Inflammatory macrophage (primary cell): ENCODE measurements at places on chromosomes 6 and 20.

GRCh38 chr6:55980627-55981211 is 105.3 kb upstream of the BMP5 start:
- DNase-seq, result peak; percentile 60

DNA sequence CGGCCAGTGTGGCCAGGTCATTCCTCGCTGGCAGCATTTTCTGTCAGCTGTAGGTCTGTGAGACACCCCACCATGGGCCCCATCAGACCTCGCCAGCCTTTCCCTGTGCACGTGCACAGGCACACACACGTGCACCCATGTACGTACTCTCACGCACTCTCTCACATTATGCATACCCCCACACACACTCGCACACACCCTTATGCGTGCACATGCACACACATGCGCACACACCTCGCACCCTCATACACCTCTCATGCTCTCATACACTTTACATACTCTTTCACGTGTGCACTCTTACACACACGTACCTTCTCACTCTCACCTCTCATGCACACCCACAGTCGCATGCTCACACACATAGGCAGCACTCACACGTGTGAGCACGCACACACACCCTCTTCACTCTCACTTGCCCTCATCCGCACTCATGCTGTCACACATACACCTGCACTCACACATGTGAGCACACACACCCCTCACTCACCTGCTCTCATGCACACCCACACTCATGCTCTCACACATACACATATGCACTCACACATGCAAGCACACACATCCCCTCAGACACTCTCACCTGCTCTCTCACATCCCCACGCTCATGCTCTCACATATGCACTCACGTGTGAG is 46.7 kb downstream of the SNX9 start:
- DNase-seq, result no peak

DNA sequence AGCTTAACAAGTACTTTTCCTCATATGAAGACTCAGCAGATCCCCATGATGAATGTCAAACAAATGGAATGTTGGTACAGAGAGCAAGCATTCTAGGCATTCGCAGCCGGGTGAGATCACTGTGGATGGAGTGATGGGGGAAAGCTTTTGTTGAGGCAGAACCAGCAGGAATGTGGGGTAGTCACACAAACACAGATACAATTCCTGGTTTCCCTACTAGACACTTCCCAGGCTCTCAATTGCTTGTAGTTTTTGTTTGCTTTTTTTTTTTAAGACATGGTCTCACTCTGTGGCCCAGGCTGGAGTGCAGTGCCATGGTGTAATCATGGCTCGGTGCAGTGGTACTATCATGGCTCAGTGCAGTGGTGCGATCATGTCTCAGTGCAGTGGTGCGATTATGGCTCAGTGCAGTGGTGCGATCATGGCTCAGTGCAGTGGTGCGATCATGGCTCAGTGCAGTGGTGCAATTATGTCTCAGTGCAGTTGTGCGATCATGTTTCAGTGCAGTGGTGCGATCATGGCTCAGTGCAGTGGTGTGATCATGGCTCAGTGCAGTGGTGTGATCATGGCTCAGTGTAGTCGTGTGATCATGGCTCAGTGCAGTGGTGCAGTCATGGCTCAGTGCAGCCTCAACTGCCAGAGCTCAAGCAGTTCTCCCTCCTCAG is 15.4 kb upstream of the IER3 start:
- DNase-seq, result no peak

DNA sequence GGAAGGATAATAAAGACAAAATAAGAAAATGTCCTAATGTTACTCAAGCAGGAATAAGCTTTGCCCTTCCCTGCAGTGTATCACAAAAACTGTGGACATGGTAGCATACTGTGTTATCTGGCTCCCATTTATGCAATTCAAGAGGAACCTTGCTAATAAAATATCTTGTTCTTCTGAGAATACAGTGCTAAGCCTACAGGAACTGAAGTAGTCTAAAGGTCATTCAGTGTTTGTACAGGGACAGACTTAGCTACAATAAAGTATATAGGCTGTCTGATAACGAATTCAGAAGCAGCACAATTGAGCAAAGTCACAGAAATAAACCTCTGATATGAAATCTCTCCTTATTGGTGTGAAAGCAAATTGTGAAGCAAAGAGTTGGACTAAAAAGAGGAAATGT is 59.6 kb upstream of the SDHAF4 start:
- no peak for DNase-seq

- DNase-seq, result no peak
Measured at GRCh38 chr6:150313781-150314180, 55.0 kb upstream of the IYD start.

DNA sequence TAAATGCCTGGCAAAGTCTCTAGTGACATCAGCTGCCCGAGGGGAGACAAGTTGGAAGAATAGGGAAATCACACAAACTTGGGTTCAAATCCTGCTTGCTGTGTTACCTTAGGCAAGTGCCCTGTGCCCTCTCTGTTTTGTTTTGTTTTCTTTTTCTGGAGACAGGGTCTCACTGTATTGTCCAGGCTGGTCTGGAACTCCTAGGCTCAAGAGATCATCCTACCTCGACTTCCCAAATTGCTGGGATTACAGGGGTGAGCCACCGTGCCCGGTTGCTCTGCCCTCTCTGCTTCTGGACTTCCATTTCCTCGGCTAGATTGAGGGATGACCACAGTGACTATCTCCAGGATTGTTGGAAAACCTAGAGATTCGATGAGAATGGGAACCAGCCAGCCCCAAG is 55.4 kb downstream of the SNAI1 start:
- no peak for DNase-seq

- no peak for DNase-seq
Measured at GRCh38 chr20:53902968-53903651, 167.3 kb downstream of the BCAS1 start.

- peak; percentile 36 for DNase-seq
Measured at GRCh38 chr6:10478187-10479040, 42.7 kb upstream of the GCNT2 start.

DNA sequence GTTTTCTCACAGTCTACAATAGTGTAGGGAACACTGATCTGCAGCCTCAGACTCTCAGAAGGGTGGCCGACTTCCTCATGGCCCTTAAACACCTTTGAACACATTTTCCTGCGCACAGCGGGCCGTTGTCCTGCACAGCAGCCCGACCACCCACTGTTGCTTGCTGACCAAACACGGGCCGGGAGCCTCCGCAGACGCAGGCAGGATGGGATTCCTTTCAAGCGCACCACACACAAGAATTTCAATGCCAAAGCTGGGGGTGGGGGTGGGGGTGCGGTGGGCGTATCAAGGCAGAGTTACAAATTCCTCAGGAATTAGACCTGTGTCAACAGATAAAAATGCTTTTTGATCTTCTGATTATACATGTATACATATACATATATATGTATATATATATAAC is 74.5 kb downstream of the HUS1B start:
- no peak for DNase-seq
